ENCODE measurements at places on chromosomes 1 and 21.

DNA sequence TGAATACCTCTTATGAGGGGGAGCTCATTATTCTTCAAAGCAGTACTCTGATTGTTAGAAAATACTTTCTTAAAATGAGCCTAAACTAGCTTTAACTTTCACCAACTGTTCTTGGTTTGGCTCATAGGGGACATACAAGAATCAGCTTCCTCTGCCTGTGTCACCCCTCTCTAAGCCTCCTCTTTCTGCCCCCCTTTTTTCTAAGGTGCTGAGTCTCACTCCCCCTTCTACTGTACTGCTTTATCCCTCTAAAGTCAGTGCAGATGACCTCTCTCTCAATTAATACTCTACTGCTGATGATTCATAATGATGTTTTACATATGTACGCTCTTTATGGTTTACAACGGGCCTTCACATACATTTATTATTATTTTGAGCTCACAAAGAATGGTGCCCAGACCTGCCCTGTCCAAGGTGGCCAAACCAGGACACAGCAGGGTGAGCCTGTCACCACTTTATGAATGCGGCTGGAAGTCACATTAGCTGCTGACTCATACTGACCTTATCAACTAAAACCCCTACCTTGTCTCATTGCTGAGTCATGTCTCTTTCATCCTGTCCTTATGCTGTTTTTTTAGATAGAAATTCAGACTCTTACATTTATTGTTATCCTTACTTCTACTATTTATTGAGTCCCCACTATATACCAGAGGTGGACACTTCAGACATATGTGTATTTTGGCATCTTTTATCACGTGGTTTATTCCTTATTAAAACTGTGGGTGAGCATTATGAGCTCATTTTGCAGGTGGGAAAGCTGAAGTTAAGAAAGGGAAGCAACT is 126.9 kb downstream of the RNF220 start:
- DNase-seq = no peak

DNA sequence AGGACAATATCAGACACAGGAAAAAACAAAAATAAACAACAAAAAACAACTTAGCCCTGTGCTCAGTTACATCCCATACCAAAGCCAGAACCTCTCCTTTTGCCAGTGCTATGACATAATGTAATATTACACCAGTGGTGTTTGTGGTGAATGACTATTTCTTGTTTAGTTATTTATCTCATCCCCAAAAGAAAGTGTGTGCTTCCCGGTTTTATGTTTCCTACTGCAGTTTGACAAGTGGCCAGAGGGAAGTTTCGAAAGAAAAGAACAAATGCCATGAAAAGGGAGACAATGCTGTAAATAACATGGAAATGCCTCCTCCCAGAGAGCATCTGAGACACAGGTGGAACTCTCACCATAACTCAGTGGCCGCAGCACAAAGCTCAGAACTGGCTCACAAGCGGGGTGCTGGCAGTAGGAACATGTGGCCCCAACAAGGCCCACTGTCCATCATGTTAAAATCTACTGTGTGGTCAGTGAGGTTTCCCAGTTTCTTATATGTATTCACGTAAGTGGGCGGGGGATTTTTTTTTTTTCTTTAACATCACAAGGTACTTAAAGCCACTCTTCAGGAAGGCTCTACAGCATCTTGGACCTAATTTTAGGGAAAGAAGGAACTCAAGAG is 158.2 kb downstream of the BARHL2 start:
- no peak for DNase-seq

GRCh38 chr21:36257657-36258056 is 62.3 kb upstream of the MORC3 start:
- no peak for DNase-seq

- no peak for DNase-seq
Observed at GRCh38 chr1:20178634-20179370, 7.1 kb upstream of the UBXN10 start.

DNA sequence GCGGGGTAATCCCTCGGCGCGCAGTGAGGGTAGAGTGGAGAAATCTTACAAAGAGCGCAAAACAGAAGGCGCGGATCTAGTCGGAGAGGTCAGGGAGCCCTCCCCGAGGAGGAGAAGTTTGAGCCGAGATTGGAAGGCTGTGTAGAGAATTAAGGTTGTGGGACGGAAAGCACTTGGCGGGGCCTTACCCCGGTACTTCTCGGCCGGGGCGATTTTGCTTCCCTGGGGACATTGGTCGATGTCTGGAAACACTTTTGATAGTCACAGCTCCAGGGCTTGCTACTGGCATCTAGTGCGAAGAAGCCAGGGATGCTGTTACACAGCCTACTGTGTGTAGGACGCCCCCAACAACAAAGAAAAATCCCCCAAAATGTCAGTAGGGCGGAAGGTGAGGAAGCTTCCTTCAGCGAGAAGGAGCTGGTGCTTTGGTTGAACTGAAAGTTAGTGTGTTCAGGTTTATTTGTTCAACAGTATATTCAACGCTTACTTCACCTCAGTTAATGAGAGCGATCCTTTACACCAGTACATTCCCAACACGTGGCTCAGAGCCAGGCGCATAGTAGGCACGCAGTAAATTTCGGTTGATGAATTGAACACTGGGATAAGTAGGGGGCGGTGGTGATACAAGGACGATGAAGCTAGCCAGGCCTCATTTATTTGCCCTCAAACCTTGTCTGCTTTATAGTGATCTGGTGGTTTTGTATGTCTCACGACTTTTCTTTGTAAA is 807 bp downstream of the CEP85 start:
- no peak for DNase-seq

- no peak for DNase-seq
Observed at GRCh38 chr1:46991083-46991923, 32.2 kb upstream of the CYP4X1 start.

DNA sequence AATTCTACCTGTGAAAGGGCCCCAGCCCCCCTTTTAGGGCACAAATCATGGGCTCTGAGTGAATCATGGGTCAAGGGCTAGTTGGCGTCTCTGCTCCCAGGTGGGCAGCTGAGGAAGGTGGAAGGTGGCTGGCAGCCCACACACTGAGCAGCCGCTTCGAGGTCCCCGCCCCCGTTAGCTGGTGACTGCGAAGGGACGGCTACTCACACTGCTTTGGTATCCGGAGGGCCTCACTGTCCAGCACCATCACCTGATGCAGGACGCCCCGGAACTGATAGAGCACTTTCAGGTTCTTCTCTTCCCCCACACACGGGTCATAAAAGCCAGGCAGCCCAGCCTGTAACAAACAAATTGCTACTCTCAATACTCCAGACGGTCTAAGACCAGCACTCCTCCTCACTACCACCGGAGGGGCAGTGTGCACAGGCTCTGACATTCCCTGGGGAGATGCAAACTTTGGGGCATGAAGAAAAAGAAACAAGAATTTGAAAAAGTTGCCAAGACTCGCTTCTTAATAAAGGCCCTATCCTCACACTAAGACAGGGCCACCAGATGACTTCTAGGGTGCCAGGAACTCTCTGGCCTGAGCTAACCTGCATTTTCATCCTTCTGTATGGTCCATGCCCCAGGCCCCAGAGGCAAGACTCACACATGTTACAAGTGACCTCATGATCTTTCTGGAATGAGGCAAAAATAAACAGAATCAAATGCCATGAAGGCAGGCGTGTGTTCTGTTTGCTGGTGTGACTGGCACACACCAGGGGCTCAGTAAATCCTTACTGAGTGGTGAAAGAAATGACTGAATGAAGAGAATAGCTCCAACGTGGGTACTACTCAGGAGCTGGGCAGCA is 11.5 kb downstream of the THAP3 start:
- no peak for DNase-seq

GRCh38 chr21:27104846-27105431 is 138.1 kb upstream of the ADAMTS5 start:
- no peak for DNase-seq

- DNase-seq = no peak
Observed at GRCh38 chr1:194277927-194278326, 1091.5 kb upstream of the B3GALT2 start.

DNA sequence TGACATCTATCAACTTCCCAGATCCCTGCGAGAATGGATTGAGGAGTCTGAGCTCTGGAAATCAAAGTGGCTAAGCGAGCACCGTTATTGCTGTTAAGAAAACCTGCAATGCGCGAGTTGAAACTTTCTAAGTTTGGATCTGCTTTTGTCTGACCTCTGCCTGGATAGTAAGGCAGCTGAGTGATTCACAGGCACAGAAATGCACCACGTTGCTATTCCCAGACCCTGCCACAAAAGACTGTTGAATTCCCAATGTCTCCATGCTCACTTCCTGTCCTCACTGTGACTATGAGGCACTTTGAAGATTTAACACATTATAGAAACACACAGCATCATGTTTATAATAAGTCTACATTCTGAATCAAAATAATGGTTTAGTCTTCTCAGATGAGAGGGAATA is 27.1 kb upstream of the CNIH3 start:
- no peak for DNase-seq

DNA sequence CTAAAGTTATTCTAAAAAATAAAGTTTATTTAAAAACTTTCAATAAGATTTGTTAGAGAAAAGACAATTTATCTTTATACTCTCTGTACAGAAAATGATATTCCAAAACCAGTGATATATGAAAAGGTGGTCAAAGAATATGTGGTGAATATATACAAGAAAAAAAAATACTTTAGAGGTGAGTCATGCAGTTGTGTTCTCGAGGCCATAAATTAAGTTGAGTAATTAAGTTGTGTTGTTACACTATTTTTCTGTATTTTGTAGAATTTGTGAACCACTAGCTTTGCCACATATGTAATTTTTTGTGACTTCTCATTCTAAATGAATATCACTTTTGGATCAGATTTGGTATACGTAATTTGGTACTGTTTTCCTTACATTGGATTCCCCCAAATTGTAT is 23.6 kb upstream of the DUSP10 start:
- no peak for DNase-seq

DNA sequence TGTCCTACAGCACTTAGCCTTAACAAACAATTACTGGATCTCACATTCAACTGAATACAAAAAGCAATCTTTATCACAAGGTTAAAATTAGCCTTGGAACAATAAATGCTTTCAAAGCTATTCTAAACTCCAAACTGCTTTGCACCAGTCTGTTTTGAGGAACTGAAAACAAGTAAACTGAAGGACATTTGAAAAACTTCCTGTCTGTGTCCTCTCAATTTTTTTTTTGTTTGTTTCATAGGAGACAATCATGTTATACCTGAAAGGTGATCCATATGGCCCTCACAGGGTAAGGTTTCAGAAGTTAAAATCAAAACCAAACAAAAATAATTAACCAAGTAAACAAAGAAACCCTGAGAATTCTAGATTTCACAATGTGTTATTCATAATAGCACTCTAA is 459.1 kb downstream of the DPYD start:
- no peak for DNase-seq

- peak; percentile 70 for DNase-seq
Observed at GRCh38 chr1:25608488-25609178, 8.0 kb upstream of the MAN1C1 start.

DNA sequence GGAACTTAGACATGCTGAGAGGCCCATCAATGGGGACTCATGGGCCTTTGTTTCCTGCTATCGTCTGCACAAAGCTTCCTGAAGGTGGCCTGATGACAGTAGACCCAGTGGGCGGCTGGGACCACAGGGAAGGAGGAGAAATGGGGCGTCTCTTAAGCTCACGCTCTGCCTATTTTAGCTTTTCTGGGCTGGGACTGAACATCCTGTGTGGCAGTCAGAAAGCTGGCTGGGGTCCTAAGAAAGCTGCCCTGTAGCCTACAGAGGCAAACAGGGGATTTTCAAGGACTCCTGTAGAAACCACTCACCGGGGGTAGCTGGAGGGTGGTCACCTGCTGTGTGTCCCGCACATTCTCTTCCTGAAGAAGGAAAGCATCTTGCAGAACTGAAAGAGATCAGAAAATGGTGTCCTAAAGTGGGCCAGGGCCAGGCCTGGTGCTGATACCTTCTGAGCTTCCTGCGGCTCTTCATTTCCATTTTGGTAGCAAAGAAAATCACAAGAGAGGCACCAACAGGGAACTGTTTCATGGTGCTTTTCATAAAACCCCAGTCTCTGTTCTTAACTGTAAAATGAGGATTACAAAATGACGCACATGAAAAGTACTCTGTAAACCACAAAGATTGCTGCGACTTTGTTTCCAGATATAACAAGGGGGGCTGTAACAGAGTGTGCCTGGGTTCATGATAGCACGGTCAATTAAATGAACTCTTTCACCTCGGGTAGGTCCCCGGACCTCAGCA is 8.6 kb downstream of the ZNF496 start:
- DNase-seq = no peak

GRCh38 chr1:209926045-209926444 is 12.0 kb upstream of the SYT14 start:
- peak; percentile 42 for DNase-seq

DNA sequence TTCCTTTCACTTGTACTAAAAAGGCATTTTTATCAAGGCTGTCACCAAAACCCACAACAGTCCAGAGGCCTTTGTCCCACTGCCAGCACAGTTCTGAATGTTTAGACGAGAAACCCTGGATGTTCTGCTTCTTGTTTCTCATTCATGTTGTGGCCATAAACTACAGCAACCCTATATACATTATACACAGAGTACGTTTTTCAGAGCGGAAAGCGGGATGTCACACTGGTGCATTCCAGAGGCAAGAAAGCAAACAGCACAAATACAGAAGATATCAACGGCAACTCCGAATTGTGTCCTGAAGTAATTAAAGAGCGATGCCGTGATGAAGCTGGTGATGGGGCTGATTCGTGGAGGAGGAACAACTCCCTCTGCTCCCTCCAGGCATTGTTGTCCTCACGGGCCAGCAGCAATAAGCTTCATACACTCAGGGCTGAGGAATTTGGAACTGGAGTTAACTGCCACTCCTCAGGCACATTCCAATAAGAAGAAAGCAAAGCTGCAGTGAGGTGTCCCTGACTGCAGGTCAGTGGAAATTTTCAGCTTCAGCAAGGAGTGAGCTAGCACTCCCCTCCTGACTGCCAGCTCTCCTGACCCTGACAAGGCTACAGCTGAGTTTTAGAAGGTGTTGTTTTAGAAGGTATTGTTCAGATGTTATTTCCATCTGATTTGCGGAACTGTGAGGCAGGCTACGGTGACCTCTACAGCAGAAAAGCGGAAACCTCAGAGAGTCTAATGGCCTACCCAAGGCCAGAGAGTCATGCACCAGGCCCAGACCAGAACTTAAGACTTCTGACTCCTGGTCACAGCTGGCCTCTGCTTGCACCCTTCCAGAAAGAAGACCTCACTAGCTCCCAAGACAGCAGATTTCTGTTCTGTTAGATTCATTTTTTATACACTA is 149.0 kb downstream of the TGFBR3 start:
- no peak for DNase-seq

- DNase-seq = no peak
Observed at GRCh38 chr1:198845271-198845670, 206.4 kb downstream of the PTPRC start.

GRCh38 chr1:27940870-27941560 is 6.2 kb downstream of the SMPDL3B start:
- DNase-seq = no peak

DNA sequence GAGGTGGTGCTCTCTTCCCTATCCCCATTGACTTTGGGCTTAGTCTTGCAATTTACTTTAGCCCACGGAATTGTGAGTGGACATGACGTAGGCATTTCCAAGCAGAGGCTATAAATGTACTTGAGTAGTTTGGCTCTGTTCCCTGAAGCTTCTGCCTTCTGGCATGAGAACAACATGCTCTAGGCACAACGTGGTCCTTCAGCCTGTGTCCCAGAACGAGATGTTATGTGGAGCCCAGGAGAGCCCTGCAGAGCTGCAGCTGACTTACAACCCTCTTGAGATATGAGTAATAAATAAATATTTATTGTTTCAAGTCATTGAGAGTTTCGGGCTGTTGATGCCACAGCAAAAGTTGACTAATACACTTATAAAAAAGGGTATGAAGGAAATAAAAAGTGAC is 105.2 kb upstream of the HMGB4 start:
- DNase-seq = no peak
